Hair follicular keratinocyte (primary cell): ENCODE measurements at places on chromosomes 5 and 9. TPM values are rescaled to one million over a fixed set of nuclear protein-coding genes. Genes with fewer than 3 reads are reported as not detected.

SEMA6A gene
- total RNA-seq: 0.11 and 0.39 TPM in 2 replicates

DMRT3 gene
- not detected in 2 replicates for total RNA-seq

ATP6V1G1 gene
- 135 and 149 TPM in 2 replicates for total RNA-seq

LHX3 gene
- total RNA-seq: not detected in 2 replicates

BRIX1 gene
- 31.2 and 52.2 TPM in 2 replicates for total RNA-seq

ORM1 gene
- not detected in 2 replicates for total RNA-seq

EPB41L4A gene
- 1.3 and 6.8 TPM in 2 replicates for total RNA-seq

NR6A1 gene
- total RNA-seq: 0.27 and 0.47 TPM in 2 replicates

BRD8 gene
- total RNA-seq: 10.9 and 19.0 TPM in 2 replicates
